ENCODE measurements at places on chromosomes 4 and X.

GRCh38 chr4:164081371-164081770, 586.9 kb downstream of the TMA16 start:
- DNase-seq: no peak

- DNase-seq: no peak
Observed at GRCh38 chrX:129813662-129814368, 29.9 kb downstream of the ZDHHC9 start.

- DNase-seq: no peak
Observed at GRCh38 chrX:118901991-118902390, 72.4 kb upstream of the LONRF3 start.

- DNase-seq: no peak
Observed at GRCh38 chrX:119685225-119686066, 7.5 kb downstream of the SEPTIN6 start.

DNA sequence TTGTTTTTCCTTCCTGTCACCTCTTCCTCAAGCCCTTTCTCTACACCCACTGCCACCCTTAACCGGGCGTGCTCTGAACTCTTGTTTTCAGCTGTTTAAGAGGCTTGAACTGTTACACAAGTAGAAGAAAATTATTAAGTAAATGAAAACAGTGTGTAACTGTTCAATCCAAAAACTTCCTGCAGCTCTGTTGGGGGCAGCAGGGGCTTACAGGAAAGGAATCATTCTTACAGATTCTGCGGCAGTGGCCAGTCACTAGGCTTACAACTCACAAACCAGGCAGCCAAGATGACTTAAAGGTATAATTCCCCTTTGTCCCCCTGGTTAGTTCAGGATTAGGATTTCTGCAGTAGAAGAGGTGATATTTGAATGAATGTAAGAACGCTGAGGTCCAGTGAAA, 70.2 kb upstream of the ETNPPL start:
- DNase-seq: no peak

DNA sequence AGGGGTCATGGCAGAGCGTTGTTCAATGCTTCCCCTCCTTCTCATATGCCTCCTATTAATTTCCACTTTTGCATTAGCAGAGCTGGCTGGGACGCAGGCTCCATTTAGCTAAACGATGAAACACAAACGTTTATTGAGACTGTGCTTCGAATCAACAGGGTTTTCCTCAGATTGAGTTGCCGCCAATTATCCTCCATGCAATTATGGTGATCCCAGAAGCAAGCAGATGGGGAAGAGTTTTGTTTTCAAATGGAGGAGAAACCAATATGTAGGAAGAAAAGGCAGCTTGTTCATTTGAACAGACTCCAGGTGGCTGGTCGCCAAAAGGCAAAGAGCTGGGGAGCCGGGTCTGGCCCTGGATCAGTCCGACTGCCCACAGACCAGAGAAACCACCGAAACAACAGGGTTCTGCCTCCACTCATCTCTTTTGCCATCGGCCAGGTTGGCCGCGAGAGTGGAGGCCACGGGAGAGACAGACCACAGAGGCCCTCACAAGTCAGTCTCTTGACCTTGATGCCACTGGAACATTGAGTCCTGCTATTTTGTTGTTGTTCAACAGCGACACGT, 184.8 kb downstream of the GBA3 start:
- DNase-seq: no peak

GRCh38 chr4:24742773-24743172, 52.6 kb upstream of the SOD3 start:
- DNase-seq: no peak

DNA sequence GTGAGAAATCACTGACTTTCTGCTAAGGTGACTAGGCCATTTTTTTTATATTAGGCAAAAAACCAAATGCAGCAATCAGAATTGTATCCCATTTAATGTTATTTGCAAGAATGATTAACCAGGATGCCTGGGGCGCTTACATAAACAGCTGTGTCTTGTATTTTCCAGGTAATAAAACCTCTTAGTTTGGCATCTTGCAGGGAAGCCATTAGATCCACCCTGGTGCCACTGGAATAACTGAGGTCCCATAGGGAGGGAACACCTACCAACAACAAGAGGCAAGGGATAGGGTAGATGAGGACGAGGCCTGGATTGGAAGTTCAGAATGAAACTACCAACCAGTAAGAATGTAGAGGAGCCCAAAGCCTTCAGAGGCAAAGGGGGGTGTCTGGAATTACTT, 288.3 kb downstream of the ARHGAP24 start:
- no peak for DNase-seq

- DNase-seq: no peak
Observed at GRCh38 chr4:43112139-43112538, 219.6 kb downstream of the GRXCR1 start.

- no peak for DNase-seq
Observed at GRCh38 chr4:7786517-7786916, 153.1 kb downstream of the AFAP1 start.

- DNase-seq: no peak
Observed at GRCh38 chr4:68445111-68445510, 2.2 kb upstream of the TMPRSS11E start.

GRCh38 chr4:113684534-113685091, 76.9 kb downstream of the CAMK2D start:
- DNase-seq: no peak

GRCh38 chr4:173332021-173332487, 2.1 kb downstream of the HMGB2 start:
- DNase-seq: no peak

- DNase-seq: no peak
Observed at GRCh38 chrX:150870029-150870428, 28.4 kb downstream of the CD99L2 start.

GRCh38 chr4:917466-917865, 14.7 kb downstream of the GAK start:
- no peak for DNase-seq

DNA sequence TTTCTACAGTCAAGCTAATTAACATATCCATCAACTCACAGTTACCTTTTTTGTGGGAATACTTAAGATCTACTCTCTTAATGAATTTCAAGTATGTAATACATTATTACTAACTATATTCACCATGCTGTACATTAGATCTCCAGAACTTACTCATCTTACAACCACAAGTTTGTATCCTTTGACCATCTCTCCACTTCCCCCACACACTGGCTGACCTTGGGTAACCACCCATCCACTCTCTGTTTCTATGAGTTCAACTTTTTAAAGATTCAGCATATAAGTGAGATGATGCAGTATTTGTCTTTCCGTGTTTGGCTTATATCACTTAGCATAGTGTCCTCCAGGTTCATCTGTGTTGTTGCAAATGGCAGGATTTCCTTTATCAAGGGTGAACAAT, 30.5 kb upstream of the MAGED1 start:
- DNase-seq: no peak

DNA sequence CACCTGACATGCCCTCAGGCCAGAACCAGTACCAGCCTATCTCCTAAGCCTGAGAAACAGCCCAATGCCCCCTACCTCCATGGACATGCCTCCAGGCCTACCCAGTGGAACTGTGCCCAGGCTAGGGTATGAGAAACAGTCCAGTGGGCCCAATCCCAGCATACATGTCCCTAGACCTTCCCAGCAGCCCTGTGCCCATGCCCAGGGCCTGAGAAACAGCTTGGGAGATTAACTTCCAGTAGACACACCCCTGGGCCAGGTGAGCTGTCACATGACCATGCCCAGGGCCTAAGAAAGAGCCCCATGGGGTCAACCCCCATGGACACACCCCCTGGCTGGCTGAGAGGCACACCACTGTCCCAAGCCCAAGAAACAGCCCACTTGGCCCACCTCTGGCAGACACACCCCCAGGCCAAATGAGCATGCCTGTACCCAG, 78.8 kb downstream of the CBR4 start:
- no peak for DNase-seq

- DNase-seq: no peak
Observed at GRCh38 chr4:188295899-188296298, 156.7 kb downstream of the TRIML1 start.

GRCh38 chrX:107440187-107440586, 9.3 kb upstream of the FRMPD3 start:
- DNase-seq: no peak

- DNase-seq: no peak
Observed at GRCh38 chr4:77917075-77917474, 54.4 kb downstream of the MRPL1 start.

GRCh38 chr4:24778464-24779225, 16.7 kb upstream of the SOD3 start:
- no peak for DNase-seq

- no peak for DNase-seq
Observed at GRCh38 chr4:23871426-23871825, 18.4 kb downstream of the PPARGC1A start.

GRCh38 chr4:75848891-75849290, 53.4 kb downstream of the PPEF2 start:
- DNase-seq: no peak

- no peak for DNase-seq
Observed at GRCh38 chr4:4502694-4503311, 39.0 kb downstream of the STX18 start.

GRCh38 chr4:76657443-76657842, 222.4 kb downstream of the SHROOM3 start:
- DNase-seq: no peak

DNA sequence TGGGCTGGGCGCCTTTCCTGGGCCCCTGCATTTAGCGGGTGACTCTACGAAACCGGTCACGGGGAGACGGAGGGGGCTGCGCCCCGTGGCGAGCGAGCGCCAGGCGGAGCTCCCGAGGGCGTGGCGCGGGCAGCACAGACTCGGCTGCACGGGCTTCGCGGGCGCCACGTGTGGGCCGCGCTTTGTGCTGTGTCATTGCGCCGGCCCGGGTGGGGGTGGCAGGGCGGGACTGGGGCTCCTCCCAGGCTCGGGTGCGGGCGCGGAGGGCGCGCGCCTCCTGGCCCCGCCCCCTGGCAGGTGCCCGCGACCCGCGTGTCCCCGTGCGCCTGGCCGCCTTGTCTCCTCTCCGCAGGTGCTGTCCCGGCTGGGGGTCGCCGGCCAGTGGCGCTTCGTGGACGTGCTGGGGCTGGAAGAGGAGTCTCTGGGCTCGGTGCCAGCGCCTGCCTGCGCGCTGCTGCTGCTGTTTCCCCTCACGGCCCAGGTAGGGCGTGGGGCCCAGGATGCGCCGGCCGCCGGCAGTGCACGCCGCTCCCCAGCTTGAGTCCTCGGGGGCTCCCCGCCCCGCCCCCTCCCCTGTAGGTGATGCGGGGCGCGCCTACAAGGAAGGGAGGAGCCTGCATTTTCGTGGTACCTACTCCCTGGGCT, 651 bp downstream of the UCHL1 start:
- no peak for DNase-seq

Measured in stimulated activated CD8-positive, alpha-beta memory T cell treated with anti-CD3 and anti-CD28 coated beads, Interleukin-15, amount 100 ng/mL, for 24 hours (primary cell).